Caudate nucleus (tissue), 63 donors: ENCODE measurements at places on chromosomes 2 and 18.

- no peak for DNase-seq
These were observed at the start of gene SP5 for GRCh38 chr2:170715062-170715931. SP5 (plus strand) TSS chr2:170715337; CDS start chr2:170715513, 176 bp downstream.

DNA sequence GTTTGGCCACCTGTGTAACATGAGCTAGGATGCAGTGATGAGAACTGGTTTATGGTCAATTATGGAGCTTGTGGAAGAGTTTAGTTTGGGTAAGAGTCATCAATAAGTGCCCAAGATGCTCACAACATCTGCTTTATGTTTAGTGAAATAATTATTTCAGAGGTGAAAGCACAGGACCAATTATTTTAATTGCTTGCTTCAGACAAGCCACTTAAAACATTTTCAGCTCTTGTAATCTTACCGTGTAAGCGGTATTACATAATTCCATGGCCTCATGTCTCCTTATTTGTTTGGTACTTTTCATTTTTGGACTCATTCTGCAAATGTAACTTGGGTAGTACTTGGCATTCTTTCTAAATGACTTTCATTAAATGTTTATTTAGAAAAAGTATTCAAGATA is 5.4 kb downstream of the B3GNT2 start:
- no peak for DNase-seq

DNA sequence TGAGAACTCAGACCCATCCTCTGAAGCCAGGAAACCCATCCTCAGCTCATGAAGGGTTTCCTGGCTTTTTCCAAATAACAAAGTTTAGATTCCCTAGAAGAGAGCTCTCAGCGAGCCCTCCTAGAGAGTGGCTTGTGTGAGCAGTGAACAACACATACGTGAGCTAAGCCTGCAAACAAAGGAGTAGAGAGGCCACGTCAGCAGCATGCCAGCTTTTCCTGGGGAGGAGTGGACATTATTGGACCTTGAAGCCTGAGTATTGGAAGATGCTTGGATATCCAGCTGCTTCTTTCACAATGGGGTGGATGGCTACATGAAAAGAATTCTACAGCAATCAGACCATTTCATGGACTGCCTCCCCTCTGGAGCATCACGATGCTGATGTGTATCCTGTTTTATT is 21.1 kb downstream of the KIF5C start:
- no peak for DNase-seq

DNA sequence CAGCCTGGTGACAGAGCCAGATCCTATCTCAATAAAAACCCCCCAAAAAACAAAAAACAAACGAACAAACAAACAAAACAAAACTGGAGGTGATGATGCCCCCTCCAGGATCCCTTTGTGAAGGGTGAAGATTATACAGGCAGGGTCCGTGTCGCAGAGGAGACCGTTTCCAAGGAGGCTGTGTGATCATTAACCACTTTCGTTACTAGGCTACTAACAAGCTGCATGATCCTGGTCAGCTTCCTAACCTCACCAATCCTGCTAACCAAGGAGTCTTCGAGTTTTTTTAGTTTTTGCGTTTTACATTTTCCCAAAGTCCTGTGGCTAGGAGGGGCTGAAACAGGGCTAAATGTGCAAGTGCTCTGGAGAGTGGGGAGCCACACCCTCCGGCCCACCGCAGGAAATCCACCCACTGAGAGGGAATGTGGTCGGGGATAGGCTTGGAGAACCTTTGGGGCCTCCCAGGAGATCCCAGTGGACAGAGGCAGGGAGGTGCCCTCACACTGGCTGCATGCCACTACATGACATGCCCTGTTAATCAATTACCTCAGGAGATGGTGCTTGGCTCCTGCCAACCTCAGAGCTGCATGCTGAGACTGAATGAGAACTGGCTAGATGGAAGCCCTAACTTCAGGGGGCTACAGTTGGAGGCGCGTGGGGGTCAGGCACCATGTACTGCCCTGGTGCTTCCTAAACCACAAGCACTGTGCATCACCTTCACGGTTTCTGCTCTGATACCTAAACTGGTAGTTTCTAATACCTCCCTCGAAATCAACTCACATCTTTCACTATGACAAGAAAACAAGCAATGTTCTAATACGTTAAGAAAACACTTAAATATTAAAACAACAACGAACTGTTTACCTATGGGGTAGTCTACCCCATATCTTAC is 67.5 kb upstream of the RGPD5 start:
- DNase-seq: no peak

DNA sequence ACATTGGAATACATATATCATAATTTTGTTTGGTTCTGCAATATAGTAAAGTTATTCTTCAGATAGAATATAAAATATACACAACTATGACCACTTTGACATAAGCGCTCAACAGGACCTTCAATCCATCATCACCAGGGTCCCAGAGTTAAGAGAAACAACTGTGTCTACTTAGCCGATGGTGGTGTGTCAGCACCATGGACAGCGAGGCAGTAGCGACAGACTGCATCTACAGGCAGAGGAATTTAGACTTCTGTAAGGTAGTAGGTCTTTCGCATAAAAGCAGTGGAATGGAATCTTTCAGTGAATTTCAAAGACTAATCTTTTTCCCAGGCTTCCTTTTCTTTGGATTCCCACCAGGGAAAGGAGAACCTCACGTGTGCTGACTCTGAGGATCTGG is 20.5 kb upstream of the LRPPRC start:
- DNase-seq: no peak

- no peak for DNase-seq
These were observed 105.5 kb downstream of the CLIP4 start for GRCh38 chr2:29220506-29221270.

GRCh38 chr2:176128172-176128981 is 1.1 kb upstream of the HOXD8 start:
- no peak for DNase-seq

DNA sequence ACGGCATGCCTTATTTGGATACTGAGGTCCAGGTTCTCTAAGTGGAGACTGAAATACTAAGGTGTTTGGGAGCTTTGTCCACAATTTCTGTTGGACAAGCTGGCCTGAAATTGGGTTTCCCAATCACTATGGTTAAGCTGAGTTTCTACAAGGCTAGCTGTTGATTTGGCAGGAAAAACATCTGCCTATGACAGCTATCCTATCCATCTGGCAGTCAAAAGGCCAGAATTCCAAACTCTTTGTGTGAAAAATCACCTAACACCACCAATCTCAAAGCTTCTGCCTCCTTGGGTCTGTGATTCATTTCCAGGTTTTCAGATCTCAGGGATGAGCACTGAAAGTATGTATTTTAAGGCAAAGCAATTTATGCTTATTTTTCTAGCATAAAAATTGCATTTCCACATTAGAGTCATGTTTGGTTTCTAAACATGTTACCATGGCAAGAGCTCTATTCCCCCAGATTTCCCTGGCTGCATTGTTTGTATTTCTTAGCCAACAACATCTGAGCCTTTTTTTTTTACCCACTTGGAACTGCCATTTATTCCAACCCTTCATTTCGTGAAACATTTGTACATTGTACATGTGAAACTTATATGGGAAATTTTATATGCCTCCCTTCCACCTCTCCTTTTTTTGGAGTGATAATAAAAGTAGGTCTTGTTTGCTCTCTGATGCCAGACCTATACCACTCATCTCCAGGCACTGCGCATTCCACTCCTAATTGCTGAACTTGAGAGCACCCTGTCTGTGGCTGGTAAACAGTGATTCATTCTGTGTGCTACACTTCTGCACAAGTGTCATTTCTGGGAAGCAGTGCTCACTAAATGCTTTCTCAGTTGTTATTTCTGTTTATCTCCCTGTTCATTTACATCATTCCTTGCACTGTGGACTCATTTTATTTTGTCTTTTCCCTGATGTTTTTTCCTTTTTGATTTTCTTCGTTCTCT is 15.9 kb upstream of the CCDC85A start:
- DNase-seq: no peak

GRCh38 chr2:48065096-48065495 is 158.8 kb upstream of the FBXO11 start:
- no peak for DNase-seq

DNA sequence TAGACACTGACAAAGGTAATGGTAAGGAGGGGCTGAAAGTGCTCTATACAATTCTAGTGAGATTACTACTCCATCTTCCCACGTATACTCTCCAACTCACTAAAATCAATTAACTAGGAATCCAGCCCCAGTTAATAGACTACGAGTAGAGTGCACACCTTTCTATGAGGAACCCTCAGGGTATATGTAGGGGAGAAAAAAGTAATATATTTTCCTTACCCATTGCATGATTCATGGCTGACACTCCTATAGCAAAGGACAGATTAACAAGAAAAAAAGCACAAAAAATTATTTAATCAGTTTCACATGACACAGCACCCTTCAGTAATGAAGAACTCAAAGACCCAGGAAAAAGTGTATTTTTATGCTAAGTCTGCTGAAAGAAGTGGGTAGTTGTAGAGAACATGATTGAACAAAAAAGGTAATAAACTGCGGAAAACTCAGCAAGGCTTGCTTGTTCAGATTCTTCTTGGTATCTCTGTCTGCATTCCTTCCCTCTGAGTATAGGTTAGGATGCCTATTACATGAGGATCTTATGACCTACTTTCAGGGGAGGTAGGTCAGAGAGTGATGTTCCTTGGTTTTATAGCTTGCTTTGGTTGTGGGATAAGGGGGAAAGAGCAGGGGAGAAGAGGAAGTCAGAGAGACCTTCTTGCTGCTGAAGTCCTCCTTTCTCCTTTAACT is 342.0 kb upstream of the DLGAP1 start:
- no peak for DNase-seq

DNA sequence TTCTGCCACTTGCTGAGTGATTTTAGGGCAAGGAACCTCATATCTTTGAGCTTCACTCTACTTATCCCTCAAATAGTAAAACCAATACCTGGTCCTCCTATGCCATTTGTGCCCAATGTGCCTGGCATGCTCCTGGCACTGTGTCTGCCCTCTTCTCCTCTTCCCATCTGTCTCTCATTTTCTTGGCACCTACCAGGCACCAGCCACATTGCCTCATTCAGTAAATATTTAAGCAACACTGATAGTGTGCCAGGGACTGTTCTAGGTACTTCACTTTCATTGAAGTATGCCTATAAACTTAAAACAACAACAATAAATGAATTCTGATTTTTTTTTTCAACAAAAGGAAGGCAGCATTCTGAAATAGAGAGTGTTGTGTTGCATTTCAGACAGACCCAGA is 15.1 kb upstream of the BOD1L2 start:
- DNase-seq: no peak

DNA sequence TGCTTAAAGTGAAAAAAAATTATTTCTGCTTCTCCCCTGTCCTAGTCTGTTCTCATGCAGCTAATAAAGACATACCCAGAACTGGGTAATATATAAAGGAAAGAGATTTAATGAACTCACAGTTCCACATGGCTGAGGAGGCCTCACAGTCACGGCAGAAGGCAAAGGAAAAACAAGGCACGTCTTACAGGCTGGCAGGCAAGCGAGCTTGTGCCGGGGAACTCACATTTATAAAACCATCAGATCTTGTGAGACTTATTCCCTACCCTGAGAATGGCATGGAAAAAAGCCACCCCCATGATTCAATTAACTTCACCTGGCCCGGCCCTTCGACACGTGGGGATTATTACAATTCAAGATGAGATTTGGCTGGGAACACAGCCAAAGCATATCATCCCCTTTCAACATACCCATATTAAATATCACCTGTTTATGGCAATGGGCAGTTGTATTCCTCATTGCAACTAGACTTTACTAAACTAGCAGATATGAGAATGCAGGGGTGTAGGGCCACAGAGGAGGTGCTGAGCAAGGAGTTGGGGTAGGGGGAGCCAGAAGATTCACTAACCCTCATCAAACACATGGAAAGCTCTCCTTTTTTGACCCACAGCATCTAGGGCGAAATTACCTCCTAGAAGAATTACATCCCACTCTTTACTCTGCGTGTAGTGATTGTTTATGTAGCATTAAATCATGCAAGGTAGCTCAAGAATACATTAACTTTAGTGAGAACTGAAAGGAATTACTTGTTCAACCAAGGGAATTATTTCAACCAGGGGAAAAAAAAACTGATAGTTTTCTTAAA is 183.3 kb upstream of the DOK6 start:
- no peak for DNase-seq

- no peak for DNase-seq
These were observed 485.8 kb upstream of the POU3F3 start for GRCh38 chr2:104368089-104368488.

DNA sequence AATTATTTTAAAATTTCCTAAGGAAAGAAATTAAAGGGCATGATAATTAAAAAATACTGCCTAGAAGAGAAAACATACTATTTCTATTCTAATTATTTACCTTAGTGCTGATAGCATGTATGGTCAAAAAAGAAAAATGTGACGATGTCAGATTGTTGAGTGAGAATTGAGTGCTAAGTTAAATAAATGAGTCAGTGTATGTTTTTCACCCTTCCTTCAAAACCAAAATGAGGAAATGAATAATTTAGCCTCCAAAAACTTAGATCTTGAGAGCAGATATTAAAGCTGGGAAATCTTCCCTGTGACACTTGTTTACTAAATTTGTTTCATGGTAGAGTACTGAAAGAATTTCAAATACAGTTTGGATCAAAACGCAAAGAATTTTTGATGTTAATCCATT is 58.6 kb upstream of the NYAP2 start:
- no peak for DNase-seq

- no peak for DNase-seq
These were observed 45.5 kb downstream of the SERPINB7 start for GRCh38 chr18:63820694-63821093.

- no peak for DNase-seq
These were observed 35.4 kb downstream of the AAK1 start for GRCh38 chr2:69608109-69608508.

- no peak for DNase-seq
These were observed 242.0 kb downstream of the CMPK2 start for GRCh38 chr2:6623746-6624145.

GRCh38 chr2:8729939-8730338 is 48.1 kb downstream of the ID2 start:
- DNase-seq: no peak

GRCh38 chr18:49548229-49548636 is 13.6 kb upstream of the LIPG start:
- DNase-seq: no peak
